Diencephalon (tissue), 1 donor: ENCODE measurements at places on chromosomes 5 and 9. TPM values are rescaled to one million over a fixed set of nuclear protein-coding genes. Genes with fewer than 3 reads are reported as not detected.

The CDH9 gene
- total RNA-seq = 57.4 TPM

The CYSRT1 gene
- 0.92 TPM for total RNA-seq

The CCDC69 gene
- total RNA-seq = 1.2 TPM

The C9orf40 gene
- total RNA-seq = 8.8 TPM

The CENPH gene
- 13.6 TPM for total RNA-seq

The POU5F2 gene
- 3.7 TPM for total RNA-seq

The TUSC1 gene
- total RNA-seq = 11.5 TPM

The RNF183 gene
- not detected for total RNA-seq

The SAXO1 gene
- total RNA-seq = not detected

The FAM221B gene
- total RNA-seq = 0.23 TPM

The ZNF618 gene
- total RNA-seq = 10.1 TPM

The C5 gene
- 6.9 TPM for total RNA-seq

The TMEFF1 gene
- 46.6 TPM for total RNA-seq

The PDGFRB gene
- 28.6 TPM for total RNA-seq
